Ascending aorta (tissue), 2 donors: ENCODE measurements at places on chromosomes 16 and 17.

DNA sequence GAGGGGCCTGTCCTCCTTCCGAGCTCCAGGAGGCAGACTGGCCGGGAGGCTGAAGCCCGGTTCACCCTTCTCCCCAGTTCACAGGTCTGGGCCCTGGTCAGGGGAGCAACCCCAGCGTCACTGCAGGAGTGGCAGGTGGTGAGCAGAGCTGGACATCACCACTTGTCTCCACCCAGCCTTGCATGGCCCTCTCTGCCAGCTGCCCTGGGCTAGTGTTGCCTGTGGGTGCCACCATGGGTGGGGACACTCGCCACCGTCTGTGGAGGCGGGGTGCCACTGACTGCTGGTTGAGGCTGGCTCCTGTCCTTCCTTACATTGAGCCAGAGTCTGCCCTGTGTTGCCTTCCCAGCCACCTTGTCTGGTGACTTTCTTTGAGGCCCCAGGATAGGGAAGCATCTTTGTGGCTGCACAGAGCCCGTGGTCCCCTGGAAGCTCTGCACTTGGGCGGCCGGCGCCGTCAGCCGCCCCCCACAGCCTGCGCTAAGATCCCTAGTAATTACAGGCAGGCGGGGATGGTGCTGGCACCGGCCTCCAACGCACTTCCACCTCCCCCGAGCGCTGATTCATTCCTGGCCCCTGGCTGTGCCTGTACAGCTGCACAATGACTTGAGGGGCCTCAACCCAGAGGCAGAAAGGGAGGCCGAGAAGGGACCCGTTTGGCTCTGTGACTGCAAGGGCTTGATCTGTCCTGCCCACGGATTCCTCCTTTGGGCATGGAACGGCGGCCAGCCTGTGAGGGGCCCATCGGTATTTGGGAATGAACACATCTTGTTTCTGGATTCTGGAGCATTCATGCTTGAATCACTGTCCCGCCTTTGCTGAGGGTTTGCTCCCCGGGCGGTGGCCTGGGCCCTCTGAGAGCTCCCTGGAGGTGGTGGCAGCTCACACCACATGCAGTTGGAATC, 5.2 kb downstream of the BAIAP2 start:
- no peak for DNase-seq

GRCh38 chr16:49739381-49739780, 116.5 kb downstream of the ZNF423 start:
- no peak for DNase-seq

- DNase-seq = no peak
Observed at GRCh38 chr16:51757505-51757904, 606.4 kb upstream of the SALL1 start.

DNA sequence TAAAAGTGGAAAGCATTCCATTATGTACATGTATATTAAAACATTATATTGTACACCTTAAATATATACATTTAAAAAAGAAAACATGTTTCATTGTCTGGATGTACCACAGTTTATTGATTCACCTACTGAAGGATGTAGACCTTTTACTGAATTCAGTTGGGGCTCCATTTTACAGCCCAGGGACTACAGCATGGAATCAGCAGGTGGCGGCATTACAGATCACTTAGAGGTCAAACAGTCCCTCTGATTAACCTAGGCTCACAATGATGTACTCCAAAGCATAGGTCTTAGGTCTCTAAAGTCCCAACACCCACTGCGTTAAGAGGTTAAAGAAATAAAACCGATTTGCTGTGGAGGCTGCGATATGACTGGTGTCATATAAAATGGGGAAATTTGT, 490.9 kb downstream of the SHISA9 start:
- no peak for DNase-seq

- DNase-seq = no peak
Observed at GRCh38 chr17:6603744-6604325, 36.7 kb downstream of the KIAA0753 start.

DNA sequence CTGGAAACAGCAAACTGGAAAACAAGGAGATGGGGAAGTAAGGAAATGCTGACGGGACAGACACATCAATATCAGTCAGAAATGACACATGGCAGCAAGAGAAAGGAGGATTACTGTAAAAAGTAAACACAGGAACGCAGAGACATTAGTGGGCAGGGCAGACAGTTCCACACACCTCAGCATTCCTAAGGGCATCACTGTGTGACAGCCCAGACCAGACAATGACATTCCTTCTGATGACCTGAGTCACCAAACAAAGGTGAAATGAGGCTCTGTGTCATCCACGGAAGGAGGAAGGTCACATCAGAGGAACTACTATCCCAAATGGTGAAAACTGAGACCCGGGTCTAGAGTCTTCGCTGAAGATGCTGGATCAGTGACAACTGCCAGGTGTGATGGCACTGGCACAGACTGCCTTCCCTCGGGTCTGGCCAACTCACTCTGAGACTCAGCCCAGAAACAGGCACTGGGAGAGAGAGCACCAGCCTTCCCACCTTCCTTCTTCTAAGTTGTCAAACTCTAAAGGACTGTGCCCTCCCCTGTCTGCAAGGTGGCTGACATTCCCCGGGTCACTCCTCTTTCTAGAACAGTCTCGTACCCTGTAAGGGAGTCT, 36.7 kb downstream of the TK2 start:
- DNase-seq = no peak

DNA sequence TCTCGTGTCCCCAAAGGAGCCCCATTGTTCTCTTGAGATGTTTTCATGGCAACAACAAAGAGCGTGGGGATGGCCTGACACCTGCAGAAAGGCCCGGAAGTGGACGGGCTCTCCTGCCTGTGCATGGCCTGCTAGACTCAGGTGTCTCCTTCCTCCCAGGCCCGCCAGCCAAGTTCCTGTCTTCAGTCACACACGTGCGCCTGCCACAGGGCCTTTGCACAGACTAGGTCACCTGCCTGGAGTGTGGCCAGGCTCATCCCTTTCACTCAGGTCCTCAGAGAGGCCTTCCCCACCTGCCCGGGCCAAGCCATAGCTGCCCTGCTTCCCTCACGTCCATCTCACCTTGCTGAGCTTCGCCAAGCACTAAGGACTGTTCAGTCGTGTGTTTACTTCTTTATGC, 300.9 kb downstream of the FOXL1 start:
- DNase-seq = no peak

GRCh38 chr17:73135766-73136165, 29.0 kb upstream of the SSTR2 start:
- no peak for DNase-seq

DNA sequence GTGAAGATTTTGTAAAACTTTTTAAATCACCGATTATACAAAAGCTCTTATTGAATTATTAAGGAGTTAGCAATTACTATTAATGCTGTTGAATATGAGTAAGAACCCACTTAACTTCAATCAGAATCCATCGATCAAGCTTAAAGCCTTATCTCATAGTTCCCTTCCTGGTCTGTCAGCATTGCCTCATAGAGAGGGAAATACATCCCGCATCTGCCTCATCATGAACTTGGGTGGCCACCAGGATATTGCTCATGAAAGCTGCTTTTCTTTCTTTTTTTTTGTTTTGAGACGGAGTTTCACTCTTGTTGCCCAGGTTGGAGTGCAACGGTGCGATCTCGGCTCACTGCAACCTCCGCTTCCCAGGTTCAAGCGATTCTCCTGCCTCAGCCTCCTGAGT, 66.7 kb downstream of the PIGL start:
- DNase-seq = no peak

DNA sequence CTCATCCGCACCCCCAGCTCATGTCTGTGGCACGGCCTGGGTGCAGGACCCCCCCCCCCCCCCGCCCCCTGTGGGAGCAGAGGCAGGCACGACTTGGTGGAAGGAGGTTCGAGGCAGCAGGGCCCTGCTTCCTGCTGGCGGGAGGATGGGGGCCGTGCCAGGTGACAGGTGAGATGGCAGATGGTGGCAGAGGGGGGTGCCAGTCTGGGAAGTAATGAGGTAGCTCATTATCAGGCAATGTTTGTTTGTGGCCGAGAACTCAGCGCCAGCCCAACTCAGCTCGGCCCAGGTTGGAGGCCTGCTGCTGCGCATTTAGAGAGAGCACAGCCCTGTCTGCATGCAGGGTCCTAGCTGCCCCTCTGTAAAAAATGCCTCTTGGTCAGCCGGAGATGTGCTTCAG, 40.1 kb upstream of the JPH3 start:
- DNase-seq = no peak

- DNase-seq = no peak
Observed at GRCh38 chr16:2299915-2300192, 31.9 kb upstream of the RNPS1 start.

- no peak for DNase-seq
Observed at GRCh38 chr17:48478224-48479013, 48.4 kb upstream of the SKAP1 start.

DNA sequence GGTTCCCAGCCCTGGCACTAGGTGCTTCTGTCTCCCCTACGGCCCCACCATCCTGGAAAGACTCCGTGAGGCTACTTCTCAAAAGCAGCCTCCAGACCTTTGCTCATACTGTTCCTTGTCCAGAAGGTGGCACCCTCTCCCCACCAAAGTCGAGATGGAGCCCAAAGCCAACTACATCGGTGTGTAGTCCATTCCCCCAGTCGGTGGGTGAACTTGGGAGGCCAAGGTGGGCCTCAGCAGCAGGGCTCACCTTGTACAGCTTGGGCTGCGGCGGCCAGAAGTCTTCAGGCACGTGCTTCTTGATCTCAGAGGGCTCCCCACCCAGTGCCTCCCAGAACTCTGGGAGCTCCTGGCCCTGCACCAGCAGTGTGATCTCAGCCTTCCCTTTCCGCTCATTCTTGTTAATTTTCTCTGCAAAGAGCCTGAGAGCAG, 10.2 kb downstream of the FLII start:
- DNase-seq = no peak

DNA sequence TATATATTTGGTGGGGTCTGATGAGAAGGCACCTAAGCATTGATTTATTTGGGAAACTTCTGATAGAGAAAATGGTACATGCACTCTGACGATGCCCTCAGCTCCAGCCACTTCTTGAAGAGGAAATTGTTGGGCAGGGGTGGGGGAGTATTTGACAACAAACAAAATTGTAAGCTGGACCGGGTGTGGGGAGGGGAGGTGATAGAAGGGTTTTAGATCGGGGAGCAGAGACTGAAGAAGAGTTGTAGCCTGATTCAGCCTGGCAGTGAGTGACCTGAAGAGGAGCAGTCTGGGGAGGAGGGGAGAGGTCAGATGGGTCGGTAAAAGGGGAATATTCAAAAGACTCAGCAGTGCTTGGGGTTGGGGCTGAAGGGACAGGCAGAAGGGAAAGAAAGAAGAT, 2284.7 kb downstream of the TP53TG3F start:
- DNase-seq = peak; percentile 16

GRCh38 chr17:44757045-44757917, 1.5 kb upstream of the ADAM11 start:
- DNase-seq = no peak

DNA sequence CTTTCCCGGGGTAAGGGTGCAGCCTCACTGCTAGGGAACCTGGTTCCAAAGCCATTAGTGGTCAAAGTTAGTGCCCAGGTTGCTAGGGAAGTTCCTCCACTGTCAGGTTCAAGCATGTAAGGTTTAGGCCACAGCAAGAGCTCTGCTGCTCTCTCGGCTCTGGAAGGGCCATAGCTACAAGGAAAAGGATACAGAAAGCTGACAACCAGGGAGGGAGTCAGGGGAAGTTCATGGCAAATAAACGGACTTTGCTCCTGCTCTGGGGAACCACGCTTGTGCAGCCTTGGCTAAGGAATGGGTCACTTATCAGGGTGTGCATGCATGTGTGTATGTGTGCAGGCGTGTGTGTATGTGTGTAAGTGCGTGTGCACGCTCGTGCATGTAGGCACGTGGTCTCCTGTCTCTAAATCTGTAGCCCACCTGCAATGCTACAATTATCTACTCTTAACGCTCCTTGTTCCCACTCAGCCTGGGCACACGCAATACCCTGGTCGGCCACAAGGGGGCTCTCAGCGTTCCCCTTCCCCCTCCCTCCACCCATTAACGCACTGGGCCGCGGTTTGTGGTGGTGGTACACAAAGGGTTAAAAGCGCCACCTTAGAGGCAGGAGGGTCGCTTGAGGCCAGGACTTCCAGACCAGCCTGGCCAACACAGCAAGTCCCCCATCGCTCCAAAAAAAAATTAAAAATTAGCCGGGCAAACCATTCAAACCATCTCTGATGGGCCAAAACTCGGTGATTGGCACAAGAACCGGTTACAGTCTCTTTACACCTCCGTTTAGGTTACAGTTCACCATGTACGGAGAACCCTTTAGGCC, 48.4 kb upstream of the KDM8 start:
- DNase-seq = peak; percentile 63

DNA sequence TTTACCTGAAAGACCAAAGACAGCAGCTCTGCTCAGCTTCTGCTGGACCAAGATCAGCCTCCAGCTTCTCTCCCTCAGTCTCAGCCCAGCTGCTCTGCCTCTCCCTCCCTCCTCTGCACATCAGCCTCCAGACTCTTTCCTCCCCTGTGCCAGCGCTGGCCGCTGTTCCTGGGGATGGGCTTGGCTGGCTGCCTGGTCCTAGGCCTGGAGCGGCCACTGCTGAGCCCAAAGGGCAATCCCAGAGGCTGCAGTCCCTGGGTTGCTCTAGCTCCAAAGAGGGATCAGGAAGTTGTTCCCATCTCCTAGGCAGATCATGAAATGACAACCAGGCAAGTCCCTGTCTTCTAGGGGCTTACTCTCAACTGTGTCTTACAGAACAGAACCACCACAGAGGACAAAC, 31.3 kb downstream of the DCUN1D3 start:
- DNase-seq = peak; percentile 90

DNA sequence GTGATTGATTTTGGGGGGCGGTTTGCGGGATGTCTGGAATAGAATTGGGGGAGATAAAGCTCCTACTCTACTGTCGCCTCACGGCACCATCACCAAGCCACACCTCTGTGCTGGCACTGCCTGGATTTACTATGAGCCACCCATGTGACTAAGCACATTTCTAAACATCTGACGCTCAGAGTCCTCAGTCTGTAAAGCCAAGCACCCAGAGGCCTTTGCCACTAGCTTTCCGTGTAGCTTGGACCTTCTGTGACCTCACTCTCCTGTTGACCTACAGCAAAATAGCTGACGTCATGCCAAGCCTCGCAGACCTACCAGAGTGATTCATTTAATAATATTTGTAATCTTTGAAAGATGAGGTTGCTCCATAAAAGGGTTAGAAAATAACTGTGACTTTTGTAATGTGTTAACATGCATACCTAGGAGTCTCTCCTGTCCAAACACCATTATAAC, 38.5 kb upstream of the MYOCD start:
- DNase-seq = peak; percentile 96

GRCh38 chr17:47855737-47856136, 4.8 kb upstream of the SP6 start:
- no peak for DNase-seq

- DNase-seq = no peak
Observed at GRCh38 chr17:39660397-39661385, 4.5 kb upstream of the TCAP start.

- DNase-seq = no peak
Observed at GRCh38 chr17:19248151-19248927, 11.2 kb downstream of the EPN2 start.

- DNase-seq = peak; percentile 100
Observed at GRCh38 chr17:21287703-21288449, 3.4 kb downstream of the MAP2K3 start.

GRCh38 chr17:75547091-75547490, 21.6 kb downstream of the LLGL2 start:
- DNase-seq = no peak

- DNase-seq = no peak
Observed at GRCh38 chr16:57405097-57405496, 530 bp downstream of the CCL17 start.

GRCh38 chr17:22265807-22266206, 573.5 kb downstream of the KCNJ18 start:
- no peak for DNase-seq

- DNase-seq = no peak
Observed at GRCh38 chr16:86739808-86740207, 161.5 kb downstream of the FOXL1 start.

GRCh38 chr17:45645330-45645729, 138.8 kb upstream of the CRHR1 start:
- DNase-seq = no peak

GRCh38 chr17:50604513-50604912, 30.2 kb upstream of the ABCC3 start:
- DNase-seq = no peak
